ENCODE measurements at places on chromosomes 3 and 15.

DNA sequence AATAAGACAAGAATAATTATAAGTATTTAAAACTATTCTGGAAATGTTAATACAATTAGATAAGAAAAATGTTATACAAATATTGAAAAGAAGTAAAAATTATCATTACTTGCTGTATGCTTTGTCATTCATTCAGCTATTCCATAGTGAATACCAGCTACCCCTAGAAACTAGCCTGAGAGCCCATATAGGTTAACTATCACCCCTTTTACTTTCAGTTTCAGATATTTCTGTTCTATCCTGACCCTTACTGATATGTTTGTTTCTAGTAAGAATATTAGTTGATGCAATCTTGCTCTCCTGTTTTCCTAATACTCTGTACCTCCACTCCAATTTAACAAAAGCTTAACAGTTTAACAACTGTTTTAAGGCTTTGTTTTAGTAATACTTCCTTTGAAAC is 31.6 kb downstream of the FAM227B start:
- no peak for DNase-seq

DNA sequence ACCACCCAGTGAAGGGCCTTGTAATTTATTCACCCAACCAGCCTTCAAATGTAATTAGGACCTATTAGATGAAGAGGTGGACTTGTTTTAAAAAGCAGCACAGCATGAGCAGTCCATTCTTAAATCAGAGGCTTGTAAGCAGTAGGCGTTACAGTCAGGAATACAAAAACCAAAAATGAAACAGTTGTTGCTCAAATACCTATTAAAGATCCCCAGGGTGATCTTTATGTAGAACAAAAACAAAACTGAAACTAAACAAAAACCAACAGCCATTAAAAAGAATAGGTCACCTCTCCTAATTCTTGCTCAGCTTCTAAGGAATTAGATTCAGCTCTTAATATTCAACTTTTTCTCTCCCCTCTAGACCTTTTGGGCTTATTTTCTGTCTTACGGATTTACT is 104.9 kb upstream of the ST8SIA2 start:
- no peak for DNase-seq

- no peak for DNase-seq
These were observed 207.5 kb upstream of the ADAMTS9 start for GRCh38 chr3:64895106-64895990.

DNA sequence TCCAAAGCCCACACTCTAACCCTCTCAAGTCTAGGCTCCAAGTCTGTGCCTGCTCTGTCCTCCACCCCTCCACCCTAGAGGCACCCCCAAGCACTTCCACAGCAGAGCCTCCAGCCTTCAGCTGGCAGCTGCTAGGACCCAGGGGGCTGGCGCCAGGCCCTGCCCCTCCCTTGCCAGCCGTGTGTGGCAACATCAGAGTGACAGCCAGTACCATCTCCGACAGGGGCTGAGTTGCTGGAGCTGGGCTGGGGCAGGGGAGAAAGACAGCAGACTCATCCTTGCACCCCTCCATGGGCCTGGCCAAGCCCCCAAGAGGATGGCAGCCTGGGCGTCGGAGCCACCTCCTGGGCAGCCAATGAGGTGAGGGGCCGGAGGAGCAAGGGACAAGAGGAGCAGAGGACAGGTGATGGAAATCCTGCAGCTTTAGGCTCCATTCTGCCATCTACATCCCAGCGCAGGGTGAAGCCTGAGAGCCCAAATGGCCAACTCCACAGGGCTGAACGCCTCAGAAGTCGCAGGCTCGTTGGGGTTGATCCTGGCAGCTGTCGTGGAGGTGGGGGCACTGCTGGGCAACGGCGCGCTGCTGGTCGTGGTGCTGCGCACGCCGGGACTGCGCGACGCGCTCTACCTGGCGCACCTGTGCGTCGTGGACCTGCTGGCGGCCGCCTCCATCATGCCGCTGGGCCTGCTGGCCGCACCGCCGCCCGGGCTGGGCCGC is at the start of gene GPR62:
GPR62 (plus strand) TSS at position 207 of the 718 bp plus-strand sequence; CDS start at position 479, 272 bp downstream.
- no peak for DNase-seq

DNA sequence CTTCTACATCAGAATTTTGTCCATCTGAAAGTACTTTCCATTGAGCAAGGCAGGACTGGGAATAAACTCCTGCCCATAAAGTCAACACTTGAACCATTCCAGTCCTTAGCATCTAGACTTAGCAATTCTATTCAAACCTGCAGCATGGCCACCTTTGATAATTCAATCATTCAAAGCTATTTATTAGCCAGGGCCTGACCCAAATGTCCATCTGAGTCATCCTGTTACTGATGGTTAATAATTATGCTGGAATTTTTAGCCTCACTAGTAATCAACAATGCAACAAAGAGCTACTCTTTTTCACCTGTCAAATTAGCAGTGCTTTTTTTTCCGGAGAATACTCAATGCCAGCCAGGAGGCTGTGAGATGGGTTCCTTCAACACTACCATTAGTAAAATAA is 72.7 kb upstream of the SNRK start:
- DNase-seq = no peak

GRCh38 chr15:63232943-63233342 is 43.5 kb downstream of the RAB8B start:
- DNase-seq = no peak

- no peak for DNase-seq
These were observed 67.6 kb upstream of the ETV5 start for GRCh38 chr3:186176373-186176990.

DNA sequence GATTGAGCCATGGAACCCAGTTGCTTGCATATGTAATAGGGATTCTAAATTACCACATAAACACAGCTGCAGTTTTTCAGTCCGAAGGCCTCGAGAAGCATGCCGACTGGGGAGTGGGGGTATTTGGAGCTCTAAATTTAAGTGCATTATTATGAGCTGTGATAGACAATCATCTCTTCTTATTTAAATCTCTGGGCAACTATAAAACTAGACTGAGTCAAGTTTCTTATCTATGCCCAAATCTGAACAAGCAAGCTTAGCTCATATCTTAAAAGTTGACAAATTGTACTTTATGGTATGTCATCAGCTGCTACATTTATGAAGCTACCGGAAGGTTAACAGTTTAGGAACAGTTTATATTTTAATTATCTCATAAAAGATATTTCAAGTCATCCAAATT is 19.5 kb upstream of the THRB start:
- no peak for DNase-seq

DNA sequence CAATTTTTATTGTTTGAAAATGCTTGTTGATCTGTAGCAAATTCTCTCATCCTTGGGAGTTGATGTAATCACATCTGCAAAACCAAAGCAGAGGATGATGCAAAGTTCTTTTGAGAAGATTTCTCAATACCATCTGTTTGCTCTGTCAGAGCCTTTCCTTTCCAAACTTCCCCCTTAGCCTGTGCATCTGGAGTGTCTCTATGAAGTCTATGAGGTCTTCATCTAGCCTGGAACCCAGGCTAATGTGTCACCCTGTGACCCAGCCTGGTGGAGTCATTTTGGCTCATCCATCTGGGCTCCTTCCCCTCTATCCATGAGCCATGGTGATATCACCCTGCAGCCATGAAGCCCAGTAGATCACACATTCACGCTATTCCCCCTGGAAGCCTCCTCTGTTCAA is 123.2 kb upstream of the SLC7A14 start:
- DNase-seq = no peak

- DNase-seq = no peak
These were observed 618.5 kb downstream of the NR2F2 start for GRCh38 chr15:96948981-96949380.

DNA sequence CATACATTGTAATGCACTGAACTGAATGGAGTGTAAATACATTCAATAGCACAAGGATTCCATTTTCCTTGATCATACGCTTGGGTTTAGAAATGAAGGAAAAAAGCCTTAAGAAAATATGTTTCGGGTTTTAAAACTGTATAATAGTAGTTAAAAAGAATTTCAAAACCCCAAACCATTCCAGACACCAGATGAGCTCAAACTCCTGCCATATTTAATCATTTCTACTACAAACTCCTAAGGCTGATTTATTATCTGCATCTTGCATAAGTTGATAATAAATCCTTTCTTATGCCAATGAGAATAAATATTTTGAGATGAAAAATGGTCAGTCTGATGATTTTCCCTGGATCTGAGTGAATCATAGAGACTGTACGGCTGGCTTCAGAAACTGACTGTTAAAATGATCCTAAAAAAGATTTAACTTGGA is 51.0 kb downstream of the NR1D2 start:
- no peak for DNase-seq

Data from stimulated activated CD8-positive, alpha-beta memory T cell treated with anti-CD3 and anti-CD28 coated beads, Interleukin-7, amount 100 ng/mL, for 1 hour (primary cell).